ENCODE measurements at places on chromosomes 6 and 20. TPM values are rescaled to one million over a fixed set of nuclear protein-coding genes. Genes with fewer than 3 reads are reported as not detected.

DNA sequence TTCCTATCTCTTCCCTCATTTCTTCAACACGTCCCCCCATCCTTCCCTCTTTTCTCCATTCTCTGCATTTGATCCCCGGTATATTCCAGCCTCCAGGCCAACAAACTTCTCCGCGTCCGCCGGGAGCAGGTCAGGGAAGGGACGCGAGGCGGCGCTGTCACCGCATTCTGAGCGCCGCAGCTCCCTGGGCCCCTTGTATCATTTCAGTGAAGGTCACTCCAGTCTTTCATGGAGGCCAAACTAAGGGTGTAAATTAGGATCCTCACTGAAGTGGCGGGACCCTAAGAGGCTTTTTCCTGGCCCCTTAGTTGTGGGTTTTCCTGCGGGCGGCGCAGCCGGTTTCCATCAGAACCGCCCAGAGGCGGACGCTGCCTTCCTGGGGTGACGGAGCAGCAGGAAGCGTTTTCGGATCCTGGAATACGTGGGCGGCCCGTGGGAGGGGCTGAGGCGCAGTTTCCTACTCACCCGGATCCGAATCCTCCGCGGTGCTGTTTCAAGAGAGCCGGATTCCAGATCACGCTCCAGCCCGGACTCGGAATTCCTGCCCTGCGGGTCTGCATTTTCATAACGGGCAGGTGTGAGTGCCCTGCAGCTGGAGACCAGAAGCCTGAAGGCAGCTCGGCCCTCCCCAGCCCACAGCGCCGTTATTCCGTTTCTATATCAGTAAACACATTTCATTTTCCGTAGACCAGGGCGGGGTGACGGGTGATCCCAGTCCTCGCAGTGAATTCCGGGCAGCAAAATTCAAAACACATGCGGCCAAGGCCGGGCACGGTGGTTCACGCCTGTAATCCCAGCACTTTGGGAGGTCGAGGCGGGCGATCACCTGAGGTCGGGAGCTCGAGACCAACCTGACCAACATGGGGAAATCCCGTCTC lies 3.6 kb upstream of the MICA start:
- peak; percentile 68 for DNase-seq

- DNase-seq, result no peak
Observed at GRCh38 chr6:157106487-157106886, 216.8 kb downstream of the TMEM242 start.

- DNase-seq, result no peak
Observed at GRCh38 chr20:33433465-33434234, 9.9 kb downstream of the SNTA1 start.

DNA sequence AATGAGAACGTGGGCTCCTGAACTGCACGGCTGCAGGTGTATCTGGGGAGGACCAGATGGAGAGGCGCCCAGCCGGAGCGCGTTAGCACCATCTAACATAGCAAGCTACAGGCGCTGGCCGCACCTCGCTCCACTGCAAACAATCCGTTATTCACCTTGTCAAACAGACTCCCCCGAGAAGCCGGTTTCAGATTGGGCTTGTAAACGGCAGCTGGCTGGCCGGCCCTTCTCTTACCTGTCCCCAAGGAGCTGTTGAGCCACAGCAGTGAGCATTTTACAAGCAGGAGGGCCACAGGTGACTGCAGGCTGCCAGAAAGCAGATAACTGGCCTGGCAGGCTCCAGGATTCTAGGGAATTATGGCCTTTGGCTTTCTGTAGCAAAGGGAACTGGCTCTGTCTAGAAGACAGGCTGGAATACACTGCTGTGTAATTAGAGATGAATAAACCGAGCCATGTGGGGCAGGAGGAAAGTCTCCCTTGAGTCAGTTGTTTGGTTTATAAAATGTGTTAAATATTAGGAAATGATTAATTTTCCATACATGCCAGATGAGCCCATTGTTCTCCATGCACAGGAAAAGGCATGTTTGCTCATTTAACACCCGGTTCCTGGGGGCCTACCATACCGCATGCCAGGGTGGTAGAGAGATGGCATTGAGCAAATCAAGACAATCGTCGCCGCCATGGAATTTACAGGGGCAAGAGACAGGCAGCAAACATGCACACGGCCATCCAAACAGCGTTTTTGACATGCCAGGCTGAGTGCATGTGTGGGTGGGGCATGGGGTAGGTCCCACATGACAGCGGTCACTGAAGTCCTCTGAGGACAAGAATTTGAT lies 159.3 kb downstream of the NFATC2 start:
- DNase-seq, result no peak

GRCh38 chr20:49757597-49757996 lies 43.9 kb upstream of the B4GALT5 start:
- DNase-seq, result no peak

The OR2J3 gene
- total RNA-seq, result not detected

The CRISP3 gene
- not detected for total RNA-seq

The PGC gene
- not detected for total RNA-seq
